Activated CD4-positive, alpha-beta T cell treated with anti-CD3 and anti-CD28 coated beads, Interleukin-2, amount 50 U/mL, for 24 hours (primary cell): ENCODE measurements at places on chromosomes 5 and 9.
A peak's percentile ranks its signal among the peaks of the same experiment; 100 is the strongest.

DNA sequence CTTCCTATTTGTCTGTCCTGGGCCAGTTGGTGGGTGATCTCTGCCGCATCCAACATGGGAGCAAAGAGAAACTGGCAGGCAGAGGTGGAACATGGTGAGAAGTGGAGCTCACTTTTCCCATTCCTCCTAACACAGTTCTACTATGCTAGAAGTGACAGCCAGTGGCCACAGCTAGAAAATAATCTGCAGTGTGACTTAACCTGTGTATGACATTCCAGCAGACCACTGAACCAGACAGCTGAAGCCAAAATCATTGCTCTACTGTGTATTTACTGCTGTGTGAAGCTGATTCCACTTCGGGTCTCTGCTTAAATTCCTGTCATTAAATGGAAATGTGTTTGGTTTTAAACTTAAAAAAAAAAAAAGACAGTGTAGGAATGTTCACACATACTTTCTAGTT, 523.0 kb downstream of the MTRR start:
- no peak for DNase-seq

- peak; percentile 21 for DNase-seq
Measured at GRCh38 chr9:893843-894420, 52.4 kb downstream of the DMRT1 start.

DNA sequence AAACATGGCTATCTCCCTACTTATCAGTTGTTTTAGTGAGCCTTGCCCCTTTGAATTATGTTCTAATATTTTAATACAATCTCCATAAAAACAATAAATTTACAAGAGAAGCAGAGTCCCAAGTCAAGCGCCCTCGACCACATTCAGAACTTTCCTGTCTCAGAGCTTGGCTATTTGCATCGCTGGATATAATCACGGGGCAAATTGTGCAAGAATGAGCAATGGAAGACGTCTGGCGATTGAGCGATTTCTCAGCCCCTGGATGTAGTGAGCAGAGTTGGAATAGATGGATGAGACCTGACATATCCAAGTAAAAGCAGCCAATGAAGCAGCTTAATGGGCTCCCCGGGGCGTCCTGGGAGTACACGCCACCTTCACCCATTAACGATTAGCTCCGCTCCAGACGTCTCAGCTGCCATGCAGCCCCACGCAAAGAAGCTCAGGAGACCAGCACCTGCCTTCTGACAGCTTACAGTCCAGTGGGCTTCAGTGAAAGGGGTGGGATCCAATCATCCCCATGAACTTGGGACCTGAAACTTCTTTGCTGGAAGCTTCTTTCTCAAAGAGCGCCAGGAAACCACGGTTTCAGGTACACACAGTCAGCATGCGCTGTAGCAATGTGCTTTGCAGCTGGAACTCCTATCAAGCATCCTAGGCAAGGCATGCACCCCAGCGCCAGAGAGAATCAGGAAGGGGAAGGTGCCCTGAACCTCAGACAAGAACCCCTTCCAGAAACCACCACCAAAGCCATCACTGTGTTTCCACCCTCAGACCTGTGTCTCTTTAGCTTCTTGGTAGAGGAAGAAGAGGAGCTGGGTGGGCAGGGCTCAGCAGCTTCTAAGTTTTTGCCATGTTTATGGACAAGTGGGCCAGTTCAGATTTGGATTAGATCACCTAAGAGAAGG, 92.0 kb upstream of the IRX4 start:
- no peak for DNase-seq

- DNase-seq, result no peak
Measured at GRCh38 chr5:102792705-102793104, 37.6 kb downstream of the PAM start.

DNA sequence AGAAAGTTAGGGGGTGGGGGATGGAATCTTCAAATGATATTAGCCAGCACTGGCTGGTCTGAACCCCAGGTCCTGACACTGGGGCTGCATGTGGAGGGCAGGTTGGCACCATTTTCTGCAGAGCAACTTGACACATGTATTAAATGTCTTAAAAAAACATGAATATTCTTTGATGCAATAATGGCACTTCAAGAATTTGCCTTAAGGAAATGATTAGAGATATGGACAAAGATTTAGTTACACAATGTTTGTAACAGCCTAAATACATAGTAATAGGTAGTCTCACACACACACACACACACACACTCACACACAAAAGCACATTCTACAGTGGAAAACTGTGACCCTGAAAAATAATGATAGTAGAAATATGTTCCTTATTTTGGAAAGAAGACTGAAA, 3.6 kb downstream of the SVEP1 start:
- no peak for DNase-seq

- DNase-seq, result no peak
Measured at GRCh38 chr9:93170571-93170970, 13.4 kb upstream of the WNK2 start.

GRCh38 chr5:33795496-33795895, 96.3 kb downstream of the ADAMTS12 start:
- DNase-seq, result no peak

- no peak for DNase-seq
Measured at GRCh38 chr5:75965292-75965691, 117.9 kb upstream of the SV2C start.

GRCh38 chr5:163988566-163988965, 483.1 kb downstream of the MAT2B start:
- DNase-seq, result no peak

GRCh38 chr9:126490871-126491567, 122.7 kb upstream of the LMX1B start:
- peak; percentile 58 for DNase-seq

DNA sequence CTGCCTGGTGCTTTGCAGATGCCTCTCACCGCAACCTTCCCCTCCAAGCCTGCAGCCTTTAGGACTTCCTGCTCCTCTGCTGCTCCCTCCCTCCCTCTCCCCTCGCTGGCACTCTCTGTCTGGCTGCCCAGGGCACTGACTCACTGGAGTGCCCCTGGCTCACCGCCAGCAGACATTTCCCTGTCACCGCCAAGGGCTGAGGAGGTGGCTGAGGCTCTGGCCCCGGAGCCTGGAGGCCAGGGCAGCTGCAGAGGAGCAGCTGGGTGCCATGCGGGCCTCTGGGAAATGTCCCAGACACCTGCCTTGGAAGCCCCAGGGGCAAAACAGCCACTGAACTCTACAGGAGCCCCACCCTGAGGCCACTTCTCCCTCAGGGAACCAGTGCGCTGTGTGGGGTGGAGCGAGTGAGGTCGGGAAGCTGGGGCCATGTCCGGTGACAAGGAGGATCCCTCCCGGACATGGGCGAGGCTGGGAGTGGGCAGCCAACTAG, 53.4 kb downstream of the TENT4A start:
- DNase-seq, result no peak

GRCh38 chr5:136018814-136019783, 9.7 kb upstream of the TGFBI start:
- DNase-seq, result no peak

GRCh38 chr9:76557674-76558225, 98.8 kb downstream of the GCNT1 start:
- DNase-seq, result no peak

- DNase-seq, result no peak
Measured at GRCh38 chr9:38326122-38326521, 66.4 kb upstream of the ALDH1B1 start.

GRCh38 chr5:126354858-126355731, 68.1 kb upstream of the GRAMD2B start:
- no peak for DNase-seq
